ENCODE measurements at places on chromosomes 2 and 18. TPM values are rescaled to one million over a fixed set of nuclear protein-coding genes. Genes with fewer than 3 reads are reported as not detected.

Gene TEKT4
- not detected for total RNA-seq

DNA sequence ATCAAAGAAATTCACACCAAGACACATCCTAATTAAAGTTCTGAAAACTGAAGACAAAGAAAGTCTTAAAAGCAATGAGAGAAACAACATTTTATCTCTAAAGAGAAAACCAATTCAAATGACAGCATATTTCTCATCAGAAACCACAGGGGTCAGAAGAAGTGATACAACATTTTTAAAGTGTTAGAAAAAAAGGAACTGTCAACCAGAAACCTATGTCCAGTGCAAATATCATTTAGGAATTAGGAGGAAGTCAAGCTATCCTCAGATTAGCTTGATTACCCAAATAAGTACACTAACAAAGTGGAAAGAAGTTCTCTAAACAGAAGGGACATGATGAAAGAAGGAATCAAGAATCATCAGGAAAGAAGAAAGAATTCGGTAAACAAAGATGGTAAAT lies 59.5 kb upstream of the BCL2L11 start:
- DNase-seq, result no peak

DNA sequence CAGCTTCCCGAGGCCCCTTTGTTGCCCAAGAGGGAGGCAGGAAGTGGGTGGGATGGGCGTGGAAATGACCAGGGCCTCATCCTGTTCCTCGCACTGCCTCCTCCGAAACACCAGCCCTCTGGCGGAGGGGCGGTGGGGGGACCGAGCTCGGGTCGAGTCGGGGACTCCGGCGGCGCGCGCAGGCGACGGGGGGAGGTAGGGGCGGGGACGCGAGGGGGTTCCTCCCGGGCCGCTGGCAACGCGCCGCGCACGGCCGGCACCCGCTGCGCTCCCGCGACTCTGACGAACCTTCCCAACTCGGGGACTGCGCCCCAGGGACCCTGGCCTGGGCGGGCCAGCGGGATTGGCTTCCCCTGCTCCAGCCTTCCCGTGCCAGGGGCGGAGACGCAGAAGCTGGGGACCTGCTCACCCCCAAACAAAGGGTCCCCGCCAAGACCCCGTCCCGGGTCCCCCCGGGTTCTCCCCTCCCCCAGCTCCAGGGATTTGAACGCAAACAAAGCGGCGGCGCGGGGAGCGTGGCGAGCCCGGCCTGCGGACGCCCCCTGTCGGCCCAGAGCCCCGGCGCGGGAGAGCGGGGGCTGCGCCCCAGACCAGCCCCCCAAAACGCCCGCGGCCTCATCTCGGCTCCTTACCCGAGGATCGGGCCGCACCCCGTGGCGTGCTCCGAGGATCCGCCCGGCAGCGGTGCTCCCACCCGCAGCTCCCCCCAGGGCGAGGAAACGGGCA lies 1.2 kb downstream of the SEMA4C start:
- peak; percentile 83 for DNase-seq

Gene TMEM163
- not detected for total RNA-seq

GRCh38 chr2:152339556-152340286 lies 4.7 kb downstream of the FMNL2 start:
- DNase-seq, result no peak

Gene MATN3
- total RNA-seq, result 0.81 TPM
